ENCODE measurements at places on chromosomes 1 and 21.

GRCh38 chr1:180312926-180313325, 82.9 kb downstream of the LHX4 start:
- DNase-seq, result no peak

GRCh38 chr1:36349241-36349671, 25.8 kb upstream of the EVA1B start:
- DNase-seq, result no peak

DNA sequence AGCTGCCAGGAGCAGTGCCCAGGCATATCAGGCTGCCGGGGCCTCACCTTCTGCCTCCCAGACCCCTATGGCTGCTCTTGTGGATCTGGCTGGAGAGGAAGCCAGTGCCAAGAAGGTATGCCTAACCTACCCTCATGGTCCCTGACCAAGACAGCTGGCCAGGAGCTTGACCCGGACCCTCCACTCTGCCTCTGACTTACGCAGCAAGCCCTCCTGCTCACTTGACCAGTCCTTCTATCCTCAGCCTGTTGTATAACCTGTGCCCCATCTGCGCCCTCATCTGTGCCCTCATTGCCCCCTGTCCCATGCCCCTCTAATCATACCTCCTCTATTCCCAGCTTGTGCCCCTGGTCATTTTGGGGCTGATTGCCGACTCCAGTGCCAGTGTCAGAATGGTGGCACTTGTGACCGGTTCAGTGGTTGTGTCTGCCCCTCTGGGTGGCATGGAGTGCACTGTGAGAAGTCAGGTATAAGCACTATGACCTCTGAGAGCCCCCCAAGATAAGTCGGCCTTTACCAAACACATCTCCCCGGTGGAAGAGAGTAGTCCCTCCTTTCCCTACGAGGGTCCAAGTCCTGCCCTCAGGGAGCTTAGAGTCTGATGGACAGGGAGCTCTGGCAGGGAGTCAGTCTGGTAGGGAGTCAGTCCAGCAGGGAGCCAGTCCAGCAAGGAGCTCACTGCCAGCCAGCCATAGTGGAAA, 6.8 kb downstream of the TIE1 start:
- DNase-seq, result no peak

GRCh38 chr21:39390212-39390765, 41.4 kb upstream of the HMGN1 start:
- DNase-seq, result no peak

GRCh38 chr1:107788206-107789202, 176.5 kb downstream of the VAV3 start:
- DNase-seq, result no peak

- DNase-seq, result no peak
These were observed 16.4 kb downstream of the SPRTN start for GRCh38 chr1:231354330-231355020.

DNA sequence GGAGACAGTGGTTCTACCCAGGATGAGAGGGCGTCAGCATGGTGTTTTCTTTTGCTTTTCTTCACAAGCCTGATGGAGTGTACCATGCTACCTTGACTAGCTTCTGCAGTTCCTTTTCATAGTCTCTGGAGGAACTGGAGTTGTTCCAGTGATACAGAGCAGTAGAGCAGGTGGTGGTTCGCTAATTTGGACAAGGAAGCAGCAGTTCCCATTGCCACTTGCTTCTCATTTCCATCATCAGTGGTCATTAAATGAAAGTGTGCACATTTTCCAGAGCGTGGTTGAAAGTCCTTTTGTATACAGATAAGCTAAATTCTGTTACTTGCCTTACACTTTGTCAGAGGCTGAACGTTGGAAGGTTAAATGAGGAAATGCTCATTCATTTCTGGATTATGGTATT, 182.3 kb downstream of the C1orf21 start:
- no peak for DNase-seq

DNA sequence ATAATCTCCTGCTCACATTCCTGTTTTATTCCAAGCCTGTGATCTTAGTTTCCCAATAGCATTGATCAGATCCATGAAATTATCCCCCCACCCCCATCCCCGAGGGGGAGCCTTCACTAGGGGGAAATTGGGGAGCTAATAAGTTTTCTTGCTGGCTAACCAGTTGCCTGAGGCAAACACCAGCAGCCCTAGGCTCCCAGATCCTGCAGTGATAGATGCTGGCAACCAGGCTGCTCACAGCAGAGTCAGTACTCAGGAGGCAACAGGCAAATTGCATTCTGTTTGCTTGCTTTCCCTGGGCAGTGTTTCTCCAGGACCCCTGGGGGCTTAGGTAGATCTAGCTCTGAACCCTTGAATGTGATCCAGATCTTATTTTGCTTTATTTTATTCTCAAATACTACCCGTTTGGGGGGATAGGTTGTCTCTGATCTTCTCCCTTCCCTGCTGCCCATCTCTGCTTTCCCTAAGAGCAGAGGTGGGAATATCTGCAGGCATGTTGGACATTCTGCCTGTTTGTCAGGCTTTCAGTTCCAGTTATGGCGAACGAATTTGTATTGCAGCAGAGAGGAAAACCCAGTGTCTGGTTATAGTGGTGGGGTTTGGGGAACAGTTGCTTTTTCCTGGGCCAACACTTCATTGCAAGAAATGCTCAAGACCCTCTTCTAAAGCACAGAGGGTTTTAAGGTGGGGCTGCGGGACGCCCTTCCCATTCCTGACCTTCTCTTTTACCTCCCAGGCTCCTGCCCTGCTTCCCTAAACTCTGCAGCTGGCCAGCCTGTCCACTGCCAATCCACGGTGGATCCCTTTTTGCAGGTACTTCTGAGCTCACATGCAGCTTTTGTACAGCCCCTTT, 289.8 kb upstream of the PLXNA2 start:
- DNase-seq, result no peak

All from HT-29 (cell line).